ENCODE measurements at places on chromosomes 5 and 9.
A peak's percentile ranks its signal among the peaks of the same experiment; 100 is the strongest.

DNA sequence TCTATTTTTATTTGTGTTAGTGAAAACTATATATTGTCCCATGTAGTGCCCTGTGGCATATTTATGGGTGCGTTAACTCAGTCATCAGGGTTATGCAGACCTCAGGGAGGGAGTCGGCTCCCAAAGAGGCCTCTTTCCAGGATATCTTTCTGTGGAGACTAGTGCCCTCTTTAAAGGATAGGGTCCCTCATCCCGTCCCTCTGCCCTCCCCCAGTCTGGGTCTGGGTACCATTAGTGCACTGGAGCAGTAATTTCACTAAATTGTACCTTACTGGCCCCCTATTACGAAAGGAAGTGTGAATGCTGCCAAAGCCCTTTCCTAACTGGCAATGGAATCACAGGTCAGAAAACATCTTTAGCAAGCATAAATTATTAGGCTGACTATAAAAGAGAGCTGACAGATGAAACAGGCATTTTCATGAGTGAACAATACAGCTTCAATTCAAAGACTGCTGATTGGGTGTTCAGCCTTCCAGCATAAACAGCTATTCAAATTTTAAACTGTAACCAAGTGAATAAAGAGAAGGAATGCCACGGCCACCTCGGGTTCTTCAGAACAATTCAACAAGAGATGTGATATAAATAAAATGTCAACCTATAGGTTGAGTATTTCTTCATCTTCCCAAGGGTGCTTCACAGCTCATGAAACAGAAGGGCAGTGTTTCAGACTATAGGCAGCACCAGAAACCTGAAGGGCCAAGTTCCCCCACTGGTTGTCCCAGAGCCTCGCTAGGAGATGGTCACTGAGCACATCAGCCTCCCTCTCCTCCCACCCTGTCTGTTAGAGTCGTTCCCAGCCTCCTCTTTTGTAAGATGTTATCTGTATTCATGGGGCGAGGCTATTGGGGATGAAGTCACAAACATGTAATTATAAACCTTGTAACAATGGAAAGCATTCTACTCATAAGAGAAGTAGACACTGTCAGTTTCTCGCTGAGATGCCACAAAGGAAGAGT is 318.7 kb downstream of the TMEM161B start:
- H3K4me3 ChIP-seq, result no peak overlapping the region
- no peak overlapping the region for H3K27ac ChIP-seq
- DNase-seq, result no peak
- H3K4me1 ChIP-seq, result peaks cover 12% of the 10 kb centered on the region
- no peaks in the 10 kb centered on the region for H3K36me3 ChIP-seq
- no peaks in the 10 kb centered on the region for H3K27me3 ChIP-seq

DNA sequence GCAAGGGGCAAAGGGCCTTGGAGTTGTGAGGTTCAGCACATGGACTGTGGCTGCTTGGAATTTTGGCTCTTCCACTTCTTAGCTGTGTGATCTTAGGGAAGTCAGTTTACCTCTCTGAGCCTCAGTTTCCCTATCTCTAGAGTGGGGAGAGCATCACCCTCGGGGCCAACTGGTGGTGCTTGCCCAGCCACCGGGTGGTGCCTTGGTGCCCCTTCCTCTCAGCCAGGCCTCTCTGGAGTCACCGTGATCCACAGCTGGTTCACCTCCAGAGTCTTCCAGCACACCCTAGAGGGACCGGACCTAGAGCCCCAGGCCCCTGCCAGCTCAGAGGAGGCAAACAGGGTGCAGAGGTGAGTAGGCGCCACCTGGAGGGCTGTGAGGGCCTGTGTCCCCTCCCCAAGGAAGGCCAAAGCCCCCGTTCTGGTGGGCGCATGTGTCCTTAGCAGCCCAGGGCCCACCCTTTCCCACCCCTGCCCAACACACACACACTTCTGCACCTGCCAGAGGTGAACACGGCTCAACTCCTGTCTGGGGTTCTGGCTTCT is 7.7 kb downstream of the ADGRD2 start:
- no peaks in the 10 kb centered on the region for H3K36me3 ChIP-seq
- H3K27me3 ChIP-seq, result peaks cover 11% of the 10 kb centered on the region
- no peak overlapping the region for H3K27ac ChIP-seq
- no peak overlapping the region for H3K4me3 ChIP-seq
- DNase-seq, result no peak

DNA sequence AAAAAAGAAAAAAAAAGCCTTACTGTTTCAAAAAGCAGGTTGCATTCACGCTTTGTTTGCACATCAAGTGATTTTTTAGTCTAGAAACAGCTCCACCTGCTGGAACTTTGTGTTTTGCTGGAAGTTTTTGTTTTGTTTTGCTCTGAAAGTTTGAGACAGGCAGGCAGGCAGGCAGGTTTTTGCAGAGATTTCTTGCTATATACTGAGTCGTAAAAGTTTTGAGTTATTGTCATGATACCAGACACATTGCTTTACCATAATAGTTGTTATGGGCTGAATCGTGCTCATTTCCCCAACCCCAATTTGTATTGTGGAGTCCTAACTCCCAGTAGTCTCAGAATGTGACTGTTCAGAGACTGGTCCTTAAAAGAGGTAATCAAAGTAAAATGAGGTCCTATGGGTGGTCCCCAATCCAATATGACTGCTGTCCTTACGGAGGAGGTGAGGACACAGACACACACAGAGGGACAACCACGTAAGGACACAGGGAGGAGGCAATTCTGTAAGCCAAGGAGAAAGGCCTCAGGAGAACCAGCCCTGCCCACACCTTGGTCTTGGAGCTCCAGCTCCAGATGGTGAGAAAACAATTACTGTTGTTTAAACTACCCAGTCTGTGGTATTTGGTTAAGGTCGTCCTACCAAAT is 20.9 kb downstream of the OR2Y1 start:
- no peaks in the 10 kb centered on the region for H3K36me3 ChIP-seq
- H3K27ac ChIP-seq, result no peak overlapping the region
- no peak overlapping the region for H3K4me3 ChIP-seq

GRCh38 chr9:86517475-86517874 is 163.3 kb upstream of the TUT7 start:
- H3K27me3 ChIP-seq, result no peaks in the 10 kb centered on the region
- H3K4me1 ChIP-seq, result no peaks in the 10 kb centered on the region
- no peak for DNase-seq

GRCh38 chr5:136734628-136735027 is 369.3 kb upstream of the TRPC7 start:
- no peaks in the 10 kb centered on the region for H3K27me3 ChIP-seq
- DNase-seq, result no peak
- no peak overlapping the region for H3K27ac ChIP-seq
- H3K4me3 ChIP-seq, result no peak overlapping the region

- H3K4me3 ChIP-seq, result no peak overlapping the region
- no peak overlapping the region for H3K27ac ChIP-seq
- H3K27me3 ChIP-seq, result no peaks in the 10 kb centered on the region
- no peaks in the 10 kb centered on the region for H3K4me1 ChIP-seq
- no peaks in the 10 kb centered on the region for H3K36me3 ChIP-seq
Observed at GRCh38 chr9:107711542-107711941, 222.0 kb upstream of the KLF4 start.

GRCh38 chr5:148306446-148306845 is 5.8 kb upstream of the SPINK7 start:
- no peaks in the 10 kb centered on the region for H3K36me3 ChIP-seq
- H3K27ac ChIP-seq, result no peak overlapping the region
- no peaks in the 10 kb centered on the region for H3K27me3 ChIP-seq

- no peaks in the 10 kb centered on the region for H3K27me3 ChIP-seq
- no peaks in the 10 kb centered on the region for H3K4me1 ChIP-seq
- no peak overlapping the region for H3K27ac ChIP-seq
- no peak overlapping the region for H3K4me3 ChIP-seq
- H3K36me3 ChIP-seq, result no peaks in the 10 kb centered on the region
Observed at GRCh38 chr5:50501491-50502228, 60.6 kb upstream of the EMB start.

- no peak overlapping the region for H3K27ac ChIP-seq
- H3K27me3 ChIP-seq, result no peaks in the 10 kb centered on the region
- H3K4me1 ChIP-seq, result peaks cover 3% of the 10 kb centered on the region
- no peak overlapping the region for H3K4me3 ChIP-seq
- no peaks in the 10 kb centered on the region for H3K36me3 ChIP-seq
- DNase-seq, result no peak
Observed at GRCh38 chr5:39670955-39671354, 246.2 kb upstream of the DAB2 start.

- H3K4me1 ChIP-seq, result no peaks in the 10 kb centered on the region
- H3K36me3 ChIP-seq, result no peaks in the 10 kb centered on the region
- H3K27me3 ChIP-seq, result no peaks in the 10 kb centered on the region
- H3K4me3 ChIP-seq, result no peak overlapping the region
- no peak overlapping the region for H3K27ac ChIP-seq
- DNase-seq, result no peak
Observed at GRCh38 chr5:129966071-129966470, 61.8 kb downstream of the CHSY3 start.

DNA sequence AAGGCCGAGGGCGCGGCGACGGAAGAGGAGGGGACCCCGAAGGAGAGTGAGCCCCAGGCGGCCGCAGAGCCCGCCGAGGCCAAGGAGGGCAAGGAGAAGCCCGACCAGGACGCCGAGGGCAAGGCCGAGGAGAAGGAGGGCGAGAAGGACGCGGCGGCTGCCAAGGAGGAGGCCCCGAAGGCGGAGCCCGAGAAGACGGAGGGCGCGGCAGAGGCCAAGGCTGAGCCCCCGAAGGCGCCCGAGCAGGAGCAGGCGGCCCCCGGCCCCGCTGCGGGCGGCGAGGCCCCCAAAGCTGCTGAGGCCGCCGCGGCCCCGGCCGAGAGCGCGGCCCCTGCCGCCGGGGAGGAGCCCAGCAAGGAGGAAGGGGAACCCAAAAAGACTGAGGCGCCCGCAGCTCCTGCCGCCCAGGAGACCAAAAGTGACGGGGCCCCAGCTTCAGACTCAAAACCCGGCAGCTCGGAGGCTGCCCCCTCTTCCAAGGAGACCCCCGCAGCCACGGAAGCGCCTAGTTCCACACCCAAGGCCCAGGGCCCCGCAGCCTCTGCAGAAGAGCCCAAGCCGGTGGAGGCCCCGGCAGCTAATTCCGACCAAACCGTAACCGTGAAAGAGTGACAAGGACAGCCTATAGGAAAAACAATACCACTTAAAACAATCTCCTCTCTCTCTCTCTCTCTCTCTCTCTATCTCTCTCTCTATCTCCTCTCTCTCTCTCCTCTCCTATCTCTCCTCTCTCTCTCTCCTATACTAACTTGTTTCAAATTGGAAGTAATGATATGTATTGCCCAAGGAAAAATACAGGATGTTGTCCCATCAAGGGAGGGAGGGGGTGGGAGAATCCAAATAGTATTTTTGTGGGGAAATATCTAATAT is 58.1 kb downstream of the BASP1 start:
- H3K4me3 ChIP-seq, result no peak overlapping the region
- H3K27ac ChIP-seq, result no peak overlapping the region
- no peaks in the 10 kb centered on the region for H3K27me3 ChIP-seq
- H3K4me1 ChIP-seq, result peaks cover 1% of the 10 kb centered on the region
- DNase-seq, result no peak

GRCh38 chr5:16179936-16180788 is 571 bp upstream of the MARCHF11 start:
- peak overlapping the region; percentile 17 for H3K4me3 ChIP-seq
- no peaks in the 10 kb centered on the region for H3K36me3 ChIP-seq

DNA sequence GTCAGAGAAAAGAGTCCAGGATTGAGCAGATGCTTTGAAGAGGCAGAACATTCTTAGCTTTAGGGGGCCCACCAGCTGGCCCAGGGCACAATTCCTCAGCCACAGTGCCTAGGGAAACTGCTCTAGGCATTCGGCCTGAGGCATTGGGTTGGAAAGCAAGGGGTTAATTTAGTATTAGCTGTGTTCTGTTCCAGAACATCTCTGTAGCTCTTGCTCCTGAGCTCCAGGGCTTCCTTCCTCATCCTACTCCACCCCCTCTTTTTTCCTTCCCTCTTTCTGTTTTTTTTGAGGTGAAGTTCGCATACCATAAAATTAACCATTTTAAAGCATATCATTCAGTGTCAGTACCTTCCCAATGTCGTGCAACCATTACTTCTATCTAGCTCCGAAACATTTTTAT is 74.5 kb upstream of the PANK3 start:
- peaks cover 14% of the 10 kb centered on the region for H3K4me1 ChIP-seq
- no peak overlapping the region for H3K27ac ChIP-seq
- no peak for DNase-seq

GRCh38 chr9:101791533-101791932 is 53.1 kb upstream of the GRIN3A start:
- H3K4me1 ChIP-seq, result no peaks in the 10 kb centered on the region
- DNase-seq, result no peak
- no peak overlapping the region for H3K27ac ChIP-seq

- no peaks in the 10 kb centered on the region for H3K27me3 ChIP-seq
- no peak for DNase-seq
- H3K36me3 ChIP-seq, result no peaks in the 10 kb centered on the region
- peaks cover 10% of the 10 kb centered on the region for H3K4me1 ChIP-seq
- no peak overlapping the region for H3K27ac ChIP-seq
- H3K4me3 ChIP-seq, result no peak overlapping the region
Observed at GRCh38 chr9:81814401-81814793, 113.8 kb upstream of the SPATA31D4 start.

GRCh38 chr5:138654281-138654867 is 79.2 kb upstream of the HSPA9 start:
- no peaks in the 10 kb centered on the region for H3K36me3 ChIP-seq
- peaks cover 2% of the 10 kb centered on the region for H3K27me3 ChIP-seq
- no peak for DNase-seq

- H3K36me3 ChIP-seq, result no peaks in the 10 kb centered on the region
- H3K27me3 ChIP-seq, result no peaks in the 10 kb centered on the region
- H3K27ac ChIP-seq, result no peak overlapping the region
- DNase-seq, result no peak
- H3K4me1 ChIP-seq, result peaks cover 3% of the 10 kb centered on the region
Observed at GRCh38 chr9:130368631-130369103, 76.1 kb upstream of the ASS1 start.

DNA sequence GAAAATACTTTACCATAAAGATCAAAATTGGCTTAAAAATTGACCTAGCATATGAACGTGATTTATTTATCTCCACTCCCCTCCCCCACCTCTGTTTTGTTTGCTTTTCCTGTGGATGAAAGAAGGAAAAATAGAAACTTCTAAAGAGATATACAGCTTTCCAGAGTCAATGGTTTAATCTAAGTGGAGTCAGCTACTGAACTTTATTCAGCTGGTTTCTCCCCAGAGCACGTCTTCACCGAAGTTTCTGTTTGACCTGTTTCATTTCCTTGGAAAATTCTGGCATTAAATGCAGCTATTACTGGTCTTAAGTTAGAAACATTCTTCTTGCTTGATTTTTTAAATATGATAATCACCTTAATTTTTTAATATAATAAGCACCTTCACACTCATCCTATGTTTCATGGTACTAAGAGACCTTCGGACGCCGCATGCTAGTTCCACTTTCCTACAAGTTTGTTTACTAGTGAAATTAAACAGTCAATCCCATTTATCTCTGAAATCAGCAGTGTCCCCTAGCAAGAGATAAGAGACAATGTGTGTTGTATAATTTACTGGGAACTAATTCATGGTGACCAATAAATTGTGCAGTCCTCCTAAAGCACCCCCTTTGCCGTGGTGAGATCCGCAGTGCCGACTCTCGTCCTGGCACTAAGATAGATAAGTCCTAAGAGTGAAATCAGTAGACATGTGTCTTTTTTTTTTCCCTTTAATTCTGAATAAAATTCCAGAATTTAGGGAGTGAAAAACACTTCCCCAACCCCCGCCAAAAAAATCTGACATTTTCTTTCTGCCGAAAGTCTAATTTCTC is 89.9 kb downstream of the ARL15 start:
- H3K27ac ChIP-seq, result no peak overlapping the region
- H3K4me3 ChIP-seq, result no peak overlapping the region
- H3K4me1 ChIP-seq, result no peaks in the 10 kb centered on the region
- no peak for DNase-seq
- H3K36me3 ChIP-seq, result no peaks in the 10 kb centered on the region

- no peaks in the 10 kb centered on the region for H3K27me3 ChIP-seq
- no peak for DNase-seq
- H3K4me1 ChIP-seq, result no peaks in the 10 kb centered on the region
Observed at GRCh38 chr5:97501286-97501964, 318.4 kb upstream of the RIOK2 start.
